ENCODE measurements at places on chromosomes 1 and 21. TPM values are rescaled to one million over a fixed set of nuclear protein-coding genes. Genes with fewer than 3 reads are reported as not detected.

L1TD1 gene
- not detected for total RNA-seq

AMY2A gene
- total RNA-seq: 0.36 TPM

DNA sequence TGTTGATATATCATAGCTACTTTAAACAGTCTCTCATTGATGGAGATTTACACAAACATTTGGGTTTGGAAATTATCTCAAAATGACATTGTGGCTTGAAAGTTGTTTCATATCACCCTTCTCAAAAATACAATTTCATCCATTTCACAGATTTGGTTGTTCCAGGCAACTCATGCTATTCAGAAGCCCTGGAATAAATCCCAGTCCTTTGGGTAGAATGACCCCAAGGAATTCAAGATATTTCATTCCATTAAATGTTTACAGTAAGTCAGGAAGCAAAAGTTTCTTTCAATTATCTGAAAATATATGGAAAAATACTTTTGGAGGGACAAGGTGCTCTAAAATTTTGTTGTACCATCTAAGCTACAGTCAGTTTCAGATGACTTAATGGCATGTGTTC lies 27.1 kb downstream of the MPZL1 start:
- DNase-seq: no peak

DNA sequence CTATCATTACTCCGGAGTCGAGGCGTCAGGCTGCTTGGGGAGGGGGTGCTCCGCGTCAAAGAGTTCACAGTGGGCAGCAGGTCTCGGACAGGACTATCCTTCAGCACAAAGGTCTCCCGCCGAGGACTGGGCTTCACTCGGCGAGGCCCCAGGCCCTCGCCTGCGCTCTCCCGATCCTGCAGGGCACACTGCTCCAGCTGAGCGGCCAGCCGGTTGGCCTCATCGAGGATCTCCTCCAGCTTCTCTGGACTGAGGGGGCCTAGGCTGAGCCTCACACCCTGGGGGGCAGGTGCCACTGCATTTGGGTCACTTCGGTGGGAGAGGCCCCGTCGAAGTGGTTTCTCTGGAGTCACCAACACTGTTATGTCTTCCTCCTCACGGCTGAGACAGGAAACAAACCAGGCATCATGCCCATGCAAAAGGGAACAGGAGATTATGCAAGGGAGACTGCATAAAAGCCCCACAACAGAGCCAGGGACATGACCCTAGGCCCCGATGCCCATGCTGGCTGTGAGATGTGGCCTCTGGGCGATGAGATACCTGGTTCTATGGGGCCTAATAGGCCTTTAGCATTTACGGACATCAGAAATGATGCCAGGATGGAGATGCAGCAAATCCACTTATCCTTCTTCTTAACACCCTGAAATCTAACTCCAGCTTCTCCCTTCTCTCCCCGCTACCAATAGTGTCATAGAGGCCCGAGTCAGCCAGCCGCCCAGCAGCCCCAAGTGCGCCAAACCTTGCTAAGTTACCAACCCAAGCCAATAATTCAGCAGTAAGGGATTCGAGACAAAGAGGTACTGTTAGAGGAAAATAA lies 1.1 kb downstream of the PSRC1 start:
- DNase-seq: no peak

DNA sequence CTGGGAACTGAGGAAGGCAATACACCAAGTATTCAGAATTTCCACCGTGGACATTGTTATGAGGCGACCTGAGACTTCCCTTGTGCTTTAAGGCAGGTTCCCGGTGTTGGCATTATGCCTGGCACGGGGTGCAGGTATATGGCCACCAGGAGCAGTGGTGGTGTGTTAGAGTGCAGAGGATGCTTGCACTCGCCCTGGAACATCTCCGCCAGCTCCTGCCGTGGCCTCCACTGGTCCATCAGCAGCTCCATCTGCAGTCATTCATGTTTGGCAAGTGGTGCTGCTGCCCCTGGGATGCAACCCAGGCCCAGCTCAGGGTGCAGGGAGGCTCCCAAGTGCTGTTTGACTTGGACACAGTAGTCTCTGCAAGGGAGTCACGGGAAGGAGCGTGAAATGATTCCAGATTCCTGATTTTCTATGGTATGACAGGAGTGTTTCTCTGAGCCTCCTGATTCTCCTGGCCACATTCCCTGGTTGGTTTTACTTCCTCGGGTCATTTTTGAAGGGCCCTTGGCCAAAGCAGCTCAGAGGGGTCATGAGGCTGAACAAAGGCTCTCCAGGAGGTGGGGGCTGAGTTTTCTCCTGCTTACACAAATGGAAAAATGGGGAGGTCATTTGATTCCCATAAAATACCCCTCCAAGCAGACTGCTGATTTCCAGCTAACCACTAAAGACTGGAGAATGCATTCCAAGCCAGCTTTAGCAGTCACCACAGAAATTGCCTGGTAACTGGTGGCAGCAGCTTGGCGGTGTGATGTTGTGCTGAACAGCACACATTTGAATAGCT lies 60.4 kb upstream of the PSEN2 start:
- peak; percentile 19 for DNase-seq

GRCh38 chr1:215863796-215864195 lies 296.7 kb downstream of the KCTD3 start:
- no peak for DNase-seq

GRCh38 chr1:36093929-36094328 lies 5.2 kb downstream of the ADPRS start:
- DNase-seq: peak; percentile 62

DNA sequence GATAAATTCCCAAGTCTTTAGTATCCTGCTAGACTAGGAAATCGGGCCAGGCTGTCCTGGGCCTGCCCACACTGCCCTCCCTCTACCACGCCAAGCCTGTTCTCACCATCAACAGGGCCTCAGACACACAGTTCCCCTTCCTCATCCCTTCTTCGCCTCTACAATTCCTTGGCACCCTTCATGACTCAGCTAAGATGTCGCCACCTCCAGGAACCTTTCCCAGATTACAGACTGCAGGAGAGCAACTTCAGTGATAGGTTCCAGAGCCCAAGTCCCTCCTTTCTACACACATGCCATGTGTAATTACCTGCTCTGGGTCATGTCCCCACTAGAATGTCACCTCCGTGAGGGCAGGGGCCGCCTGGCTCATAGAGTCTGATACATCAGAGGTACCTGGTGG lies 3.3 kb downstream of the RIMS3 start:
- no peak for DNase-seq
